ENCODE measurements at places on chromosomes 7 and 10.

GRCh38 chr10:130652544-130652943, 516.4 kb downstream of the GLRX3 start:
- DNase-seq, result no peak

DNA sequence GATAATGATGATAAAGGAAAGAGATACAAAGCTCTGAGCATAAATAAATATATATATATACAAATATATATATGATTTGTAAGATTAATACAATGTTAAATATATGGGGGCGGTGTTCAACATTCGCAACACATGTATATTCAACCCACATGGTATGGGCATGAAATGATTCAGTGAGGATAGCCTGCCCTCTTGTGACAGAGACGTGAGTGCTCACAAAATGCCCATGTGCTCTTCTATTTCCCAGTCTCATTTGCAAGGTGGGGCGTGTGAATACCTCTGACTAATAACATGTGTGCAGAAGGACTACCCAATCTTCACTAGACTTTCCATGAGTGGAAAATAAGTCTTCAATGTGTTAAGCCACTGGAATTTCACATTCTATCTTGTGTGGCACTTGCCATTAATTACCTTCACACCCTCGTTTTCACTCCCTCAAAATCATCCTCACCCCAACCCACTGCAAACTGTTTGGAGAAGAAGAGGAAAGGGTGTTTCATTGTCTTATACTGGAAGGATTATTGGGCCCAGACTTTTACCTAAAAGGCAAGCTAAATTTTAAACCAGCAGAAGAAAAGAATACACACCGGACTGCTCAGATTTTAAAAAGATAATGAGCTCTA, 26.9 kb downstream of the ASAH2 start:
- DNase-seq, result peak; percentile 61

DNA sequence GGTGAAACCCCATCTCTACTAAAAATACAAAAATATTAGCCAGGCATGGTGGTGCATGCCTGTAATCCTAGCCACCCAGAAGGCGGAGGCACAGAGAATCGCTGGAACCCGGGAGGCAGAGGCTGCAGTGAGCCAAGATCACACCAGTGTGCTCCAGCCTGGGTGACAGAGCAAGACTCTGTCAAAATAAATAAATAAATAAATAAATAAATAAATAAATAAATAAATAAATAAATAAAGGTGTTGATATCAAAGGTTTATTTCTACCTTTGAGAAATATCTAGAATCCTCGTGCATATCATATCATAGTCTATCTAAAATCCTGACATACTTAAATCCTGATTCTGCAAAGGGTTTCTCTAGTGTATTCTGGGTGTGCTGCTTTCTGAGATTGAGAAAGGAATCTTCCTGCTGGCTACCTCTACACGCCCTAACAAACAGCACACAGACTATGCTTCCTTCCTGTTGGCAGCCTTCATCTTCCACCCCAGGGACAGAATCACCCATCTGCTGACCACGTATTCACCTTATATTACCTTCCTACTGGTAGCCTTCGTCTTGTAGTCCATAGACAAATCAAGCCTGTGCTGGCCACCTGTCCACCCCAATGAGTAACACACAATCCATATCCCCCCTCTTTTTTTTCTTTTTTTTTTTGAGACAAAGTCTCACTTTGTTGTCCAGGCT, 8.7 kb downstream of the ABLIM1 start:
- DNase-seq, result no peak

- no peak for DNase-seq
Measured at GRCh38 chr10:97850446-97850845, 803 bp downstream of the GOLGA7B start.

DNA sequence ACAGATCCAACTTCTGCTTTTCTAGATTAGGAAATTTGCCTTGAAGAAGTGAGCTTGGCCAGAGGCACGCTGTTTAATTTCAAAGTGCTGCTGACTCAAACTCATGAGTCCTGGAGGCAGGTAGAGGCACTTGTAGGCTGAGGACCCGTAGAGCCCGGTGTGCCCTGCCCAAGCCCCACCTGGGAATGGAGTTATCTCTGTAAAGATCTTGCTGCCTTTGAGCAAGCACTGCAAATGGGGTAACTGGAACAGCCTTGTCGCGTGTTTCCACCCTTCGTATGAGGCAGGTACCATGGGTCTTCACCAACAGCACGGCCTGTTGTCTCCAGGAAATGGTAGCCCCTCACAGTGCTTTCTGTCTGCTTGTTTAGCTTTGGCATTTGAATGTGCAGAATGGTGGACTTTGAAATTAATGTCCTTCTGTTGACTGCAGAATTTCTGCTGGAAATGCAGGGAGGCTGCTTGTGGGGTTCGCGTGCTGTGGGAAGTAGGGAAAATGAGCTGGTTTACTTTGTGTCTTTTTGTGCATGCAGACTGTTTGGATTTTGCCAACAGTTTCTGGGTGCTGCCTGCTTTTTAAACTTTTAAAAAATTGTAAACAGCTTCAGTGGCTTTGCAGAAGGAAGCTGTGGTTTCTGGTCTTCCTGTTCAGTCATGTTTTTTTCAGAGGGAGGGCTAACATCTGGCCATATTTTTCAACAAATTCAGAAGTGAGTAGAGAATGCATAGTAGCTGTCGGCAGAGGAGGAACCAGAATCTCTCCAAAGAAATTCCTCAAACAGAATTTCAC, 27.2 kb downstream of the CCM2 start:
- no peak for DNase-seq

- no peak for DNase-seq
Measured at GRCh38 chr10:67836488-67836887, 1.5 kb downstream of the DNAJC12 start.

- no peak for DNase-seq
Measured at GRCh38 chr7:127512663-127513062, 72.7 kb downstream of the GCC1 start.

- no peak for DNase-seq
Measured at GRCh38 chr10:101484175-101484745, 103.8 kb downstream of the POLL start.

- no peak for DNase-seq
Measured at GRCh38 chr10:110357252-110357780, 52.6 kb upstream of the SMNDC1 start.

DNA sequence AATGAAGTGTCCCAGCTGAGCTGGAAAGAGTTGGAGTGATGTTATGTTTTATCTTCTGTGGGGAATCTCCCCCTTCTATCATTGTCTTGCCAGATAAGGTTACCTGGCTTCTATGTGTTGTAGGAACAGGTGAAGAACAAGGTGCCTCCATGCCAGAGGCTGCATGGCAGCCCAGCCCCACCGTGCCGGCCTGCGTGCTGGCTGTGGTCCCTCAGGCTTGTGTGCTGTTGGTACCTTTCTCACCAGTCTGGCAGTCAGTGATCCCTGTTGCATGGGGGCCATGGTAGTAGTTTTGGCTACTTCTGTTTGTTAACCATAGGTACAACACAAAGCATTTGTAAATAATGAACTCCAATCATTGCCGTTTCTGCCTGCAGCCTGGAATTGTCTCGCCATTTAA, 37.9 kb downstream of the CCM2 start:
- no peak for DNase-seq

- DNase-seq, result no peak
Measured at GRCh38 chr10:70981171-70981836, 92.9 kb upstream of the PCBD1 start.

DNA sequence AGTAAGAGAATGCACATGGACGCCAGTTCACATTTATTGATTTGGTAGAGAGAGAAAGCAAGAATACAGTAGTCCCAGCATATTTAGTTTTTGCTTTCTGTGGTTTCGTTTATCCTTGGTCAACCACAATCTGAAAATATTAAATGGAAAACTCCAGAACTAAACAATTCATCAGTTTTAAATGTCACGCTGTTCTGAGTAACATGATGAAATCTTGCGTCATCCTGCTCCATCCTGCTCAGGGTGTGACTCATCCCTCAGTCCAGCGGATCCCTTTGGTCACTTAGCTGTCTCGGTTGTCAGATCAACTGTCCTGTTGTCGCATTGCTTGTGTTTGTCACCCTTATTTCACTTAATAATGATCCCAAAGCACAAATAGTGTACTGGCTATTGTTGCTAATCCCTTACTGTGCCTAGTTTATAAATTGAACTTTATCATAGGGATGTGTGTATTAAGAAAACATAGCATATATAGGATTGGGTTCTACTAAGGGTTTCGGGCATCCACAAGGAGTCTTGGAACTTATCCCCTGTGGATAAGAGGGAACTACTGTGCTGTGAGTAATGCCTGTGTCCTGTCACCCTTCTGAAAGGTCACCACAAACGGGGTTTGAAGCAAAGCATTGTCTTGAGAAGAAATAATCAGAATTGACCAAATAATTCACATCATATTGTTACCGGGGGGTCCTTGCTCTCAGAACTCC, 73.6 kb downstream of the OTUD1 start:
- no peak for DNase-seq

- no peak for DNase-seq
Measured at GRCh38 chr7:49778731-49779270, 5.4 kb downstream of the VWC2 start.

DNA sequence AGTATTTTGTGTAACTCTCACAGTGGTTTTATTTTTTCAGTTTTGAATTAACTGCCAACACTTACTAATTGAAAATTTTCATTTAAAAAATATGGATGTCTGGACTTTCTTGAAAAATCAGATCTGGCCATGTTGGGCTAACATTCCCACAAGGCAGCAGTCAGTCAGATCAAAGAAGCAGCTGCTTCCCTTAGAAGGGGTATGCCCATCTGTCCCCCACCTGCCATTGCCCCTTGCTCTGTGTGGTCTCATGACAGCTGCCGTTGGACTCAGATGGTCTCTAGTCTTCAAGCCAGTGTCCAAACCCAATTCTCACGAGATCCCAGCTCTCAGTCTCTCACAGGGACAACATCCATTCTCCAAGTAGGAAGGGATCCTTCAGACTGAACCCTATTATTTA, 212.1 kb upstream of the GHITM start:
- DNase-seq, result no peak

GRCh38 chr10:107994621-107995270, 830.2 kb upstream of the SORCS1 start:
- DNase-seq, result no peak

DNA sequence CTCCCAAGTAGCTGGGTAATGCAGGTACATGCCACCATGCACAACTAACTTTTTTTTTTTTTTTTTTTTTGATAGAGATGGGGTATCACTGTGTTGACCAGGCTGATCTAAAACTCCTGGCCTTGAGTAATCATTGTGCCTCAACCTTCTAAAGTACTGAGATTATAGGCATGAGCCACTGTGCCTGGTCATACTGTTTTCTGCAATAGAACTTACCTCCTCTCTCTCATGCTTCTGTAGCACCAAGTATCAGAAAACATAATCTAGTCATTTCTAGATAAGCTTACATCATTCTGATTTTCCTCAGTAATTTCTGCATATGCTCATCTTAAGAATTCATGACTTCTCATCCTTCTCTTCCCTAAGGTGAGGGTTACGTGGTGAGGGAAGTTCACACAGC, 210.0 kb downstream of the IMMP2L start:
- no peak for DNase-seq

DNA sequence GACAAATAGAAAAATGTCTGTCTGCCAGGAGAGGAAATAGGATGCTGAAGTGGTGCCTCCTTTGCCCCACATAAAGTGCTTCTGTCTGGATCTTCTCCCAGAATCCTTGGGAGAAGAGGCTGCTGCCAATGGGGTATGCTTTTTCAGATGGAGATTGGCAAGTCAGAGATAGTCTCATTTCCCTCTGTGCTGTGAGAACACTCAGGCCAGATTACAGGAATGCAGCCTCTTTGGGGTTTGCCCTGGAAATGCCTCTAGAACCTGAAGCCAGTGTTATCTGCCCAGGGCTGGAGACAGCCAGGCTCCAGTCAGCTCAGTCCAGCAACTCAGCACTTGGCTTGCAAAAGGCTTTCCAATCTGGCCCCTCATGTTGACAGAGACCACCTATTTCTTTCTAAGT, 119.1 kb upstream of the PHYHIPL start:
- no peak for DNase-seq

- no peak for DNase-seq
Measured at GRCh38 chr7:66399566-66399965, 194.4 kb downstream of the TPST1 start.

DNA sequence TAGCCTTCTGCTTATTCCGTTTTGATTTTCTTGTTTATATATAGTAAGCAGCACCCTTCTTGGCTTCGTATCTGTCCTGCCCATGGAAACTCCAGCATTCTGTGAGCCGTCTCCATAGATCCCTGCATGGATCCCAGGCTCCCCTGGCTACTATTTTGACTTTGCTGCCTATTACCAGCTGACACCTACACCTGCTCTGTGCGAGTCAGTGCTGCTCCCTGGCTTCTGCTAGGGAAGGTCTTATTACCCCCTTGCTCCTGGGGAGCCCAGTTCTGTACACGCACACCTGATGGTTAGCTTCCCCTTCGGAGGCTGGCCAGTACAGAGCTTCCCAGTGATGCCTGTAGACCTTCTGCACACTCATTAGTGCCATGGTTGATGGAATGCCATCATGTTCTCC, 35.4 kb downstream of the NACAD start:
- peak; percentile 11 for DNase-seq

- DNase-seq, result no peak
Measured at GRCh38 chr10:5356302-5356763, 8.4 kb upstream of the UCN3 start.

- no peak for DNase-seq
Measured at GRCh38 chr10:2120746-2121145, 383.4 kb upstream of the ADARB2 start.

DNA sequence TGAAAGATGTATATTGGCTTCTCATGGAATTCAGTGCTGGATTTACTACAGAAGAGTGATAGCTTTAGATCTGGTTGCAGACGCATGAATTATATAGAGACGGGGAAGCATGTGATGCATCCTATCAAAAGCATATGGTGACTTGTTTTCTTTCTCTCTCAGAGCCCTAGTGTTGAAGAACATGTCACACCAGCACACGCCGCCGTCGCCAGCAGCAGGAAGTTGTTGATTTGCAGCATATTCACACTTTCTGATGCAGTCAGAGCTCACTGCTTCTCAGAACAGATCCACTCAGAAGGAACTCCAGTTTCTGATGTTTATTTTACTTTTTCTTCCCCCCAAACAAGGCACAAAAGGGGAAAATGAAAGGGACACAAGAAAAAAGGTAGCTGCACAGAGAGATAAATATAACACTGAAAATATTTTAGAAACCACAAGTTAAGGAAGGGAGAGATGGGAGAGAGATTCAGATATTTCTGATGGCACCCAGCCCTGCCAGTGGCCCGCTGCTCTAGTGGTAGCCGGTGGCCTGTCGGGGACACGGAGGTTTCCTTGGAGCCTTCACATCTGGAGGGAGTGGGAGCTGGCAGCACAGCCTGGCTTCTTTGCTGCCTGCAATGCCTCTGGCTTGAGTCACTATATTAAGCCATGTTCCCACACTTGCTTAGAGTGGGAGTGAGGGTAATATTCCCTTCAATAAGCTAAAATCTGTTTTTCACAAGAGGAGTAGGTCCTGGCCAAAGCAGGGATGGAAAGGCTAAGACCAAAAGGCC, 123.2 kb downstream of the NRP1 start:
- no peak for DNase-seq

Measured in Caco-2 (cell line).